Stimulated activated memory B cell treated with anti-CD40 and anti-IgM and Interleukin-4, amounts not matched to agents 10 μg/mL and 1 μg/mL and 100 μg/mL, for 72 hours (primary cell): ENCODE measurements at places on chromosomes 6 and 20.

DNA sequence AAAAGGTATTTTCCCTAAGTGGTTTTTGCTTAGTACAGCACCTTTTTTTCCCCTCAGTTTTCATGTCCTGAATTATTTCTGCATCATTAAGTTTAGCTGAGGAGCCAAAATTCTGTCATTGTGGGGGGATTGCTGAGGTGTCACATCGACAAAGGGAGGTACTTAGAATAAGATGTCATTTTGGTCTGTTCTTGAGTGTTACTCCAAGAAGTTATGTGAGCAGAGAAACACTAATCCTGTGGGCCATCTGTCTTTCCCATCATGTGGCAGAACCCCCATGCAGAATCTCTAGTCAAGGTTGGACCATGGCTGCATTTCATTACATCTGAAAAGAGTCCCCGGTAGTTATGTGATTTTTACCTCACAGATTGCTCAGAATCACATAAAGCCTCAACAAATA lies 167.8 kb upstream of the CENPW start:
- H3K4me3 ChIP-seq: no peak overlapping the region
- H3K36me3 ChIP-seq: peaks cover 18% of the 10 kb centered on the region
- no peak overlapping the region for H3K27ac ChIP-seq
- H3K4me1 ChIP-seq: peaks cover 7% of the 10 kb centered on the region

- no peaks in the 10 kb centered on the region for H3K36me3 ChIP-seq
- H3K4me1 ChIP-seq: no peaks in the 10 kb centered on the region
- H3K27ac ChIP-seq: no peak overlapping the region
- H3K4me3 ChIP-seq: no peak overlapping the region
- no peak for ATAC-seq
Observed at GRCh38 chr6:92820601-92821000, 598.8 kb downstream of the EPHA7 start.

GRCh38 chr20:50151034-50151743 lies 2.3 kb downstream of the PEDS1 start:
- H3K4me3 ChIP-seq: peak overlapping the region; percentile 86
- peaks cover 15% of the 10 kb centered on the region for H3K36me3 ChIP-seq
- H3K27ac ChIP-seq: peak overlapping the region; percentile 69
- no peak for ATAC-seq
- H3K27me3 ChIP-seq: no peaks in the 10 kb centered on the region

DNA sequence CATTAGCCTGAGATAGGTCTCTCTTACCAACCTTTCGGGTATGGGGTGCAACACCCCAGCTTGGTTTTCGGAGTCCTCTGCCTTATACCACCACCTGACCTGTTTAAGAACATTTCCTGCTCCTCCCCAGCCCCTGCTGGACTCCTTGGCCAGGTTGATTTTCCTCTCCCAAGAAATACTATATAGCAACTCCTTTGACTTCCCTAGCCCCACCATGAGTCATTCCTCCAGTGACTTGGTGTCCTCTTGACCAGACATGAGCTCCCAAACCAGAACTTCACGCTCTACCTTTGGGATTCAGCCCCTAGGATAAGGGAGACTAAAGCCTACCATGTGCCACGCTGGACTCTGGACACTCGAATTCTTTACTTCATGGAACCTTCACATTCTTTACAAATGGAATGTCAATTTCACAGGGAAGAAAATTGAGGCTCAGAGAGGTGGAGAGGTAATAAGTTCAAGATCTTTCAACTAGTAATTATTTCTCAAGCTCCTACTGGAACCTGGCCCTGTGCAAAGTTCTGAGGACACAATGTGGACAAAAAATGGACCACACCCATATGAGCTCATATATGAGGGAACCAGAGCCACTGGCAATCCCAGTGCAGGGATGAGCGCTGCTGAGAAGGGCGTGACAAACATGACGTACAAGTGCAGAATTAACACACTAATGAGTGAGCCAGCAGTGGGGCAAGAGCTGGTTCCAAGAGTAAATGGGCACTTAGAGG lies 48.2 kb downstream of the SIRPA start:
- H3K27me3 ChIP-seq: no peaks in the 10 kb centered on the region
- H3K36me3 ChIP-seq: peaks cover 9% of the 10 kb centered on the region
- no peak overlapping the region for H3K27ac ChIP-seq
- no peak for ATAC-seq

GRCh38 chr20:40753472-40753871 lies 64.4 kb upstream of the MAFB start:
- H3K27me3 ChIP-seq: peaks cover 8% of the 10 kb centered on the region
- no peak overlapping the region for H3K4me3 ChIP-seq
- H3K36me3 ChIP-seq: no peaks in the 10 kb centered on the region
- ATAC-seq: no peak
- no peak overlapping the region for H3K27ac ChIP-seq

- H3K27ac ChIP-seq: no peak overlapping the region
- peaks cover 16% of the 10 kb centered on the region for H3K4me1 ChIP-seq
- H3K36me3 ChIP-seq: no peaks in the 10 kb centered on the region
- peaks cover 63% of the 10 kb centered on the region for H3K27me3 ChIP-seq
- no peak for ATAC-seq
Observed at GRCh38 chr20:50605136-50605535, 86.2 kb downstream of the RIPOR3 start.

DNA sequence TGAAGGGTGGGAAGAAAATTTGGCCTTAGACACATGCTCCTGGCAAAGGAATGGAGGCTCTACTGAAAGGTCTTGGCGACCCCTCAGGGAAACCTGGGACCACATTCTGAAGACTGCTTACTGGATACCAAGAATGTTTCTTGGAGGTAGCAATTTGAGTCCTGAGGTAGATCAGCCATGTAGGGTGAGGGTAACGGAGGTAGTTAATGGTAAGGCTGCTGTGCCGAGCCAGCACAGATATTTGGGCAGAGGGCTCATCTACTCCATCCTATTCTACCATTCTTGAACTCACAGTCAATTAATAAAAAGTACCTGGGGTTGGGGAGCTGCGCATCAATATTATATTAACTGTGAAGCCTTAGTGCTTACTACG lies 401 bp upstream of the PHF3 start:
- peak overlapping the region; percentile 97 for H3K4me3 ChIP-seq
- H3K36me3 ChIP-seq: no peaks in the 10 kb centered on the region
- H3K4me1 ChIP-seq: peaks cover 39% of the 10 kb centered on the region
- no peak for ATAC-seq

- no peak overlapping the region for H3K4me3 ChIP-seq
- no peaks in the 10 kb centered on the region for H3K36me3 ChIP-seq
- peaks cover 5% of the 10 kb centered on the region for H3K4me1 ChIP-seq
- no peak overlapping the region for H3K27ac ChIP-seq
Observed at GRCh38 chr20:611047-611842, 1.1 kb upstream of the TCF15 start.

DNA sequence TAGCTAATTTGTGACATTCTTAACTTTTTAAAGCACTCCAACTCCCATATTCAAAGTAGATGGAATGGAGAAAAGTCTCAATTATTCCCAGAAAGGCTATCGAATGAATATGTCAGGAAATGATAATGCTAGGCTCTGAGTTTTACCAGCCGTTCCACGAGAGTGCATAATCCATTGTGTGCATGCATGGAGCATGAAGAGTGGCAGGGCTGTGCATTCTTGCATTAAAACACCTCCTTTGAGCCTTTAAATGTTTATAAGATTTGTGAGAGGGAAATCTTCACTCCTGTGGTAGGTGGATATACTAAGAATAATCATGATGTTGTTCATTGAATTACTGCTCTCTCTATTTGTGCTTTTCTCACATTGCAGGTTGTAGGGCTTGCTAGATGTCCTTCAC lies 178.3 kb downstream of the CARMIL1 start:
- no peaks in the 10 kb centered on the region for H3K36me3 ChIP-seq
- no peaks in the 10 kb centered on the region for H3K4me1 ChIP-seq
- ATAC-seq: no peak
- H3K4me3 ChIP-seq: no peak overlapping the region
